Activated naive CD8-positive, alpha-beta T cell treated with anti-CD3 and anti-CD28 coated beads for 36 hours (primary cell): ENCODE measurements at places on chromosomes 6 and 20. TPM values are rescaled to one million over a fixed set of nuclear protein-coding genes. Genes with fewer than 3 reads are reported as not detected.
A peak's percentile ranks its signal among the peaks of the same experiment; 100 is the strongest.

GRCh38 chr20:3651204-3651962, 11.8 kb downstream of the GFRA4 start:
- DNase-seq, result no peak

DNA sequence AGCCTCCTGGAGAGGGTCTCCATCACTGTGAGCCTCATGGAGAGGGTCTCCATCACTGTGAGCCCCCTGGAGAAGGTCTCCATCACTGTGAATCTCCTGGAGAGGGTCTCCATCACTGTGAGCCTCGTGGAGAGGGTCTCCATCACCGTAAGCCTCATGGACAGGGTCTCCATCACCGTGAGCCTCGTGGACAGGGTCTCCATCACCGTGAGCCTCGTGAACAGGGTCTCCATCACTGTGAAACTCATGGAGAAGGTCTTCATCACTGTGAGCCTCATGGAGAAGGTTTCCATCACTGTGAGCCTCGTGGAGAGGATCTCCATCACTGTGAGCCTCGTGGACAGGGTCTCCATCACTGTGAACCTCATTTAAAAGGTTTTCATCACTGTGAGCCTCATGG, 140.0 kb downstream of the ERMARD start:
- no peak for DNase-seq

GRCh38 chr6:27605401-27606342, 132.8 kb upstream of the ZNF184 start:
- peak; percentile 42 for DNase-seq

DNA sequence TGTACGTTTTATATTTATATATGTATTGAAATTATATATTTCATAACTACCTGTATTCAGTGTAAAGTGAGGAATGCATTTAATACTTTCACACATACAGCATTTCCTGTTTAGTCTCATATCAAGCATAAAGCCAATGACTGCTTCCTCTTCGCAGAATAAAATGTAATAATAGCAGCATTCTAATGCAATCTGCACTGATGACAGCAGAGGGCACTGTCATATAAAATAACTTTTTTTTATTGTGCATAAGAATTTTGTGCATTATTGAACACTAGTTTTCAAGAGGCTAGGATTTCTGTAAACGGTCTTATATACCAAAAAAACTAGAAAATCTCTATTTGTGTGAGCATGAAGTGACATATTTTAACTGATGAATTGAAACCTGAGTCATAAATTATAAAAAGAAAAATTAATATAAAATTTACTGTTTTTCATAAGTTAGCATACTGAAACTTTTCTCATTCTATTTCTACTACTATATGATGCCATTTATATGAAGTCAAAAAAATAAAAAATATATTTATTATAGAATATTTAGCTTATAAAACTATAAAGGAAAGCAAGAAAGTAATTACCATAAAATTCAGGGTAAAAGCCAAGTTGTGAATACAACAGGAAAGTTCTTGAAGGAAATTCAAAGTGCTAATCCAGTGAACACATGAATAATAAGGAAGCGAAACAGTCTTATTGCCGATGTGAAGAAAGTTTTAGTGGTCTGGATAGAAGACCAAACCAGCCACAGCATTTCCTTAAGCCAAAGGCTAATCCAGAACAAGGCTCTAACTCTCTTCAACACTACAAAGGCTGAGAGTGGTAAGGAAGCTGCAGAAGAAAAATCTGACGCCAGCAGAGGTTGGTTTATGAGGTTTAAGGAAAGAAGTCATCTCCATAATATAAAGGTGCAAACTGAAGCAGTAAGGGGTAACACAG, 36.3 kb downstream of the RNF146 start:
- peak; percentile 14 for DNase-seq

DNA sequence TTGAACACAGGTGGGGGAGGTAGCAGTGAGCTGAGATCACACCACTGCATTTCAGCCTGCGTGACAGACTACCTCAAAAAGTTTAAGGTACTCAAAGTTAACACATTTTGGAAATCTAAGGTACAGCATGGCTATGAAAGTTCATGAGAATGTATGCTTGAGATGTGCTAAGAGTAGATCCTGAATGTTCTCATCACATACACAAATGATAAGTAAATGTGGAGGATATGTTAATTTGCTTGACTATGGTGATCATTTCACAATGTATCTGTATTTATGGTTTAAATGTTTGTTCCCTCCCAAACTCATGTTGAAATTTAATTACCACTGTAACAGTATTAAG, 20.1 kb upstream of the SERPINB1 start:
- DNase-seq, result no peak

DNA sequence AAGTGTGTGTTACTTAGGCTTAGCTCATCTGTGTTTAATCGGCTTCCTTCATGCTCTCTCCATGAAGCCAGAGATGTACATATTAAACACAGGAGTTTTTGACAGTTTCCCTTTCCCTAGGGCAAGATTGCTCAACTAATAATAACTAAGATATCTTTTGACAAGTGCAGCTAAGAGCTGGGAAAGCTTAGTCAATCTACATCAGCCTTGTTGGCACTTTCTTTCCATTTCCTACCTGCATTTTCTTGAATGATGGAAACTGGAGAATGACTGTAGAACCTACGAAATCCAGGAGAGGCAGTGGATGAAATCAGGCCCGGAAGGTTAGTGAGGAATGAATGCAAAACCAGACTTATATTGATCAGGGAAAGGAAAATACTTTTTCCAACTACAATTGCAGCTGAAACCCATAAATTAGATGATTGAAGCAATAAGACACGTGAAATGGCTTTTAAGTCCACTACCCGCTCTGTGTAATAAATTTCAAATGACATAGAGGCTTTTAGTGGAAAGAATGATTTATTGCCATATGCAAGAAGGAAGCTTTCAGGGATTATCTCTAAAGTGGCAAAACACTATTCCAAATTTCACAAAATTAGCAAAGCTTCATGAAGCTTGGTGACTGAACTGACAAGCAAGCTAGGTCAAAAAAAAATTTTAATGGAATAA, 237.2 kb upstream of the ID4 start:
- no peak for DNase-seq

DNA sequence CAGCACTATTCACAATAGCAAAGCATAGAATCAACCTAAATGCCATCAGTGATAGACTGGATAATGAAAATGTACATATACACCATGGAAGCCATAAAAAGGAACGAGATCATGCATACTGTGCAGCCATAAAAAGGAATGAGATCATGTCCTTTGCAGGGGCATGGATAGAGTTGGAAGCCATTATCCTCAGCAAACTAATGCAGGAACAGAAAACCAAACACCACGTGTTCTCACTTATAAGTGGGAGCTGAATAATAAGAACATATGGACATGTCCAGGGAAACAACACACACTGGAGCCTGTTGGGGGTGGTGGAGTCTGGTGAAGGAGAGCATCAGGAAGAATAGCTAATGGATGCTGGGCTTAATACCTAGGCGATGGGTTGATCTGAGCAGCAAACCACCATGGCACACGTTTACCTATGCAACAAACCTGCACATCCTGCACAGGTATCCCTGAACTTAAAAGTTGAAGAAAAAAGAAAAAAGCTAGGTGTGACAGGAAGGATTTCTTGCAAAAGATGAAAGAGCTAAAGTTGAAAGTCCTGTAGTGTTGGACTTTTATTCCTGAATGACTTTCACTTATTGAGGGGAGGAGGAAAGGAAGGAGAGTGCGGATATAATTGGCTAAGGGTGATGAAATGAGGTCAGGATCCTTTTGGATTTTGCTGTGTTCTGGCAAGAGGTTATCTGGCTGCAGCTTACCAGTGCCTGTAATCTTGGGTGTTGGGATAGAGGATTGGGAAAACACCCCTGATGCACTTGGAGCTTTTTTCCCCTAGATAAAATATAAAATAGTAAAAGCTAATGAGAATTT, 8.5 kb downstream of the TRMT11 start:
- DNase-seq, result no peak

DNA sequence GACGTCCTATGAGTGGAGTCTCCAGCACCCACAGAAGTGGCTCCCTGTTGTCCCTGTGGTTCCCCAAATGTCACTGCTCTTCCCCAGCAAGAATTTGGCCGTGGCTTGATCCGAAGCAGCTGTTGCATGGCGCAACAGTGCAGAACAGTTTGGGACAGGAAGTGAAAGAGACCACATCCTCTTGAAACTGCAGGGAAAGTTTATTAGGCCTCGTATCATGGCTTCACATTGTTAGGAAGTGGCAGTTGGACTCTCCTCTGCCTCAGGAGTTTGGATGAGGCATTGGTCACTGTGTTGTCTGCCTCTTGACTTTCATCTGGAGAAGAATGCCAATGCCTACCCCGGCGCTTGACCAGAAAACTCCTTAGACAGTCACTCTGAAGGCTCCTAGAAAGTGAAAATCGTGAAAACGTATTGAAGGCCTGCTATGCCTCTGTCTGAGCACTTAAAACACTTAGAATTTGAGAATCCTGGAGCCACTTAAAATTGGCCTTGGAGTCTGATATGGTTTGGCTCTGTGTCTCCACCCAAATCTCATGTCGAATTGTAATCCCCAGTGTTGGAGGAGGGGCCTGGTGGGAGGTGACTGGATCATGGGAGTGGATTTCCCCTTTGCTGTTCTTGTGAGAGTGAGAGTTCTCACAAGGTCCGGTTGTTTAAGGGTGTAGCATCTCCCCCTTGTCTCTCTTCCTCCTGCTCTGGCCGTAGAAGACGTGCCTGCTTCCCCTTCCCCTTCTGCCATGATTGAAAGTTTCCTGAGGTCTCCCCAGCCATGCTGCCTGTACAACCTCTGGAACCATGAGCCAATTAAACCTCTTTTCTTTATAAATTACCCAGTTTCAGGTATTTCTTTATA, 334.9 kb upstream of the JARID2 start:
- DNase-seq, result peak; percentile 17

DNA sequence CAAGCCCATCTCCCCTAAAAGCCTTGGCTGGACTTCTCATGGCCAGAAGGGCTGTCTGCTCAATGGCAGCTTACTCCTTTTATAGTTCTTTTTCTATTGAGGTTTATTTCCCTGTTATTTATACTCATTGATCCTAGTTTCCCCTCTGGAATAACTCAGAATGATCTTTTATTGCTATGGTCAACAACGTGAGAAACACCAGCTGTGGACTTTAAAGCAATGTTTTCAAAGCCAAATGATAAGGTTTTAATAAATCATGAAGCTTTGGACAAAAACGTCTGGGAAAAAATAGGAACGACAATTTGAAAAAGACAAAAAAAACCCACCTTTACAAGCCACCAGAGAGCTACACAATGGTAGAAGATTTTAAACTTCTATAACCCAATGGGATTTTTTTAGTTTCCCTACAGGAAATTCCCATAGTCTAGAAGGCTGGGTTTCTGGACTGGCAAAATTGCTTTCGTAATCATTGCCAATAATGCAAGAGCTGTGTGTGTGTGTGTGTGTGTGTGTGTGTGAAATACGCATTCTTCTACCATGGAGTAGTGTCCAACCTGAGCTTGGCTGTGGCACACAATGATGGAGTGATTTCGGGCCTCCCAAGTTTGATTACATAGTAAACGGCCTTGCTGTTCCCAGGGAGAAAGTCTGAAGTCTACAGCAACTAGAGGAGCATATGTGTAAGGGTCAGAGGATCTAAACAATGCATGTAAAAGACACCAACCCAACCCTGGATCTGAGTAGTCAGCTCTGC, 396.0 kb downstream of the SYNE1 start:
- no peak for DNase-seq

DNA sequence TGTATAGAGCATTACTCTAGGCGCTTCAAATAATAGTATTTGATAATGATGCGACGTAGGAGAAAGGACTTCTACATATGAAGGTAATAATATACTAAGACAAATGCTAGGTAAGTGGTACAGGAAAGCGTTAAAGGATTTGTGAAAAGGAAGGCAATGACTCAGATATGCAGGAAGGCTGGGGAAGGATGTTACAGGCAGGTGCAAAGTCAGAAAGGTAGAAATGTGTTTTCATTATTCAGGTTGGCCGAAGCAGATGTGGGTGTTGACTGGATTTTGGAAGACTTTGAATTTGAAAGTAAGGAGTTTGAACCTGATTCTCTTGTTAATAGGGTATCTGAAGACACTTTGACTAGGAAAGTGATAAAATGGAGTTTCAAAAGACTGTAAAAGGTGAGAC, 51.0 kb downstream of the STK4 start:
- DNase-seq, result no peak

GRCh38 chr6:136549300-136550044, 750 bp downstream of the MAP7 start:
- peak; percentile 1 for DNase-seq

MRPS26 gene
- total RNA-seq, result 72.4 TPM

TP53INP2 gene
- total RNA-seq, result 2.9 TPM

LST1 gene
- 29.1 TPM for total RNA-seq
